ENCODE measurements at places on chromosomes 1 and 21.

- DNase-seq: no peak
Observed at GRCh38 chr1:92551916-92552315, 65.2 kb upstream of the GFI1 start.

DNA sequence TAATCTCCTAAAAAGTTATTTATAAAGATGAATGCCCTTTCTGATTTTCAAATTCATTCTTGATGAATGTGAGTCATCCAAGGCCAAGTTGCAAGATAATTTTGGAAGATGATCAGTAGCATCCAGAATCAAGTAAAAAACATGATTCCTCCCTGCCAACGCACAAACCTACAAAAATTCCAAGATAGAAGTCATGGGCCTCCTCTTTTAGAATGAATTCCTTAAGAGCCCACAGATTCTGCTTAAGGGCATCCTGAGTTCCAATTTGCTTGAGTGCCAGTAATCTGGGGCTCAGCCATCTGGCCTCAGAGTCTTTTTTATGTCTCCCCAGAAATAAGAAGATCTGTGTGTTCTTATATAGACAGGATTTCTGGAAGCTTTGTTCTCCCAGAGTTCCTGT, 23.2 kb upstream of the SPATA6 start:
- no peak for DNase-seq

DNA sequence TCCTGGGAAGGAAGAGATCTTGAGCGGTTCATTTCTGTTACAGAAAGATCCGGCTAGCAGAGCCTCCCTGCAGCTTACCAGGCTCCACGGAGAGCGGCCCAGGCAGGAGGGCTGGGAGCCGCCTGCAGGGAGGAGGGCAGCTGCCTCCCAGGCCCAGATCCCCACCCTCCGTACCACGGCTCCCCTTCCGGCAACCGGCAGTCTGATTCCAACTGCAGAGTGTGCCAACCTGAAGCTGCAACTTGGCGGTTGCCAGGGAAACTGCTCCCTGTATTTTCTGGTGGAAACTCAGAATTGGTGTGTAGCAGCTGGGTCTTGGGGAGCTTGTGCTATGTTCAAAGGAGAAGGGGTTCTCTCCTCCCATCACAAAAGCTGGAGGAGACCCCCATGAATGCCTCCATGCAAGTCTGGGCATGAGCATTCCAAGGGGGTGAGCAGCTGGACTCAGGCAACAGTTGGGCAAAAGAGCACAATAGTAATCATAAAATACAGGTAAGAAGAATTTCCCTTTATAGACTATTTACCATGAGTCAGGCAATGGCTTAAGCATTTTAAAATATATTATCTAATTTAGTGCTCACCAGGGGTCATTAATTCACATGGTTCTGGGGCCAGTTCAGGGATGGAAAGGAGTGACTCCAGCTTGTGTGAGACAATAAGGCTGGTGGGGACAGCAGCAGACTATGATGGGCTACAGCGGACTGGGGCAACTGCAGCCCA, 46.1 kb upstream of the KAZN start:
- DNase-seq: no peak

GRCh38 chr21:28336314-28336713, 656.4 kb downstream of the LTN1 start:
- no peak for DNase-seq

DNA sequence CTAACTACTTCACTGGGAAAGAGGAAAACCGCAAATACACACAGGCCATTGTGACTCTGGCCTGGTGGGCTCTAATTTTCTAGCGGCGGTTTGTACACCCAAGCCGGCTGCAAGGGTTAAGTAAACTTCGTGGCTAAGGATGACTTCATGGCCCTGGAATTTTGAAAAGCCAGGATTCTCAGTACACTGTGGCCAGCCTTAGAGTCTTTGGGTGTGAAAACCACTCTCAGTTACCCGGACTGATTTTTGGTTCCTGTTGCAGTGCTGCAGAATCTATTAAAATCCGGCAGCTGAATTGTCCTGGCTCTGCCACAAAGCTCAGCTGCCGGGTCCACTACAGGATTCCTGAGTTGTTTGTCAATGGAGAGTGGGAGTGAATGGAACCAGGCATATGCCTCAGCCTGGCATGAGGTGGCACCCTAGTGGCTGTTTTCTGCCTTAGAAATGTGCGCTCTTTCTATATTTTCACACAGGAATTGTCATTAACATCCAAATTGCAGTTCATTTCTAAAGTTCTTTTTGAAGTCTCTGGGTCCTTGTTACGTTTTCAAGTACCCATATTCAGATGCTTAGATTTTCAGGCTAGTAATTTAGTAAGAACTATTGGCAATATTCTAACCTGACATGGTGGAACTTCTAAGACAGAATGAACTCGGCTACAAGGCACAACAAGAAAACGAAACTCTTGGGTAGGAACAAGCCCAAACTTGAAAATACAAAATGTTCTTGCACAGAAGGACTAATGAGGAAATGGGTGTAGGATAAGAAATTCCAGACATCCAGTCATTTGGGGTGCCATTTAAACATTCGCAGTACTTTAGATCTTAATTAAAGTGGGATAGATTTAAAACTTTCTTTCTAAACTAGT, 255.9 kb downstream of the NFIA start:
- DNase-seq: peak; percentile 63

GRCh38 chr1:182145441-182145840, 83.9 kb upstream of the ZNF648 start:
- no peak for DNase-seq

- no peak for DNase-seq
Observed at GRCh38 chr1:214899908-214900460, 182.6 kb upstream of the KCNK2 start.

DNA sequence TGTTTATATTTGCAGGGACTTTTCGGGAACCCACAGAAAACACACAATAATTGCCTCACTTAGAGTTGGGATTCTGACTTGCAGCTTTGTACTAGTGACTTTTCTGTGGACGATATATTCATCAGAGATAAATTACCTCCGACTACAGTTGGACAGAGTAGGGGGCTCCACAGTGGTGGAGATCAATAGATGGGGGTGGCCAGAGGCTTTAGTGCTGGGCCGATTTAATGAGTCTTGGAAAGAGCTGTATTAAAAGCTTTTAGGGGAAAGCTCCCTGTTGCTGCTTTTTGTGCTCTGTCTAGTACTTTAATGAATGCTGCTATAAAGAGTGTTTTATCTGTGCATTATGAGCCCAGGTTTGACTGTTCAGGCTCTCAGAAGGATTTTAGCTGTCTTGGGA, 359.2 kb upstream of the DPYD start:
- DNase-seq: no peak

DNA sequence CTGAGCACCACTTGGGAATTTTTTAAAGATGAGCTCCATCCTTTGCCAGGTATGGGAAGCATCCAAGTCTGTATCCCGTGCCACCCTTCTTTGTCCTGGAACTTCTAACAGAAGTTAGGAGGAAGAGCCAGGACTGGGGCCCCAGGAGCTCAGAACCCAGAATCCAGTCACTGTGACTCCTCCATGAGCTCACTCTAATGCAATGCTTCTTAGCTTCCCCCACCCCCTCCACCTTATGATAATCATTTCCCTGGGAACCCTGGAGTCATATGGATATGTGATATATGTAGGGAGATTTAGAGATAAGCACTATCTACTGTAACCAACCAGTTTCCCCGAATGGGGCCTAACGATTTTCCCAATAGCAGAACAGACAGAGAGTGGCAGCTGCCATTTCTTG, 758 bp upstream of the SPRR5 start:
- DNase-seq: no peak

GRCh38 chr1:38289034-38289433, 242.4 kb upstream of the POU3F1 start:
- DNase-seq: no peak

DNA sequence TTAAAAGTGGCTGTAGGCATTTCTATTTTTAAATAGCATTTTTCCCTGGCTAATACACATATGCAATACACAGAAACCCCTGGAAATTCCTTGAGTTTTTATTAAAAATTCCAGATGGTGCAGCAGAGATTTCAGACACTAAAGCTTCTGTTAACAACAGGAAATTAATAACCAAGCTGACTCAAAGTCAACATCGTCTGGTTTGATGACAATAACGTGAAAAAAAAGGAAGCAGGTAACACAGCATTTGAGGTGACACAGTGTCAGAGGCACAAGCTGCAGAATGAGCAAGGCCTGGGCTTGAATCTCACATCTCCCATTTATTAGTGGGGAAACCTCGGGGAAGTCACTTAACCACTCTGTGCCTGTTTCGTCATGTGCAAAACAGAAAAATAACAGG, 64.6 kb upstream of the GJB5 start:
- DNase-seq: no peak

DNA sequence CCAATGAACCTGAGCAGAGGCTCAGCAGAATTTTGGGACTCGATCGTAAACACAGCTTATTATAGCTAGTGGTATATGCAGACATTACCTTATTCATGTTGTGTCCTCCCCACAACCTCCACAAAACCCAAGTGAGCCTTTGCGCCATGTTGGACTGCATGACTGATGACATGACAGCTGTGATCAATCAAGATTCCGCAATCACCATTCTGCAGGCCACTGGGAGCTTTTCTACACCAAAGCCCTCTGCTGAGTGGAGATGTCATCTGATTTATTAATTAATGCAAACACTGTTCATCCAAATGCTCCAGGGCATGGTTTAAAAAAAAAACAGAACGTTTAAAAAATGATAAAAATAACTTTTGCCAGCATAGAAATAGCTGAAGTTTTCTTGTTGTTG, 7.9 kb upstream of the SRP9 start:
- DNase-seq: no peak

GRCh38 chr1:212186427-212187207, 98.6 kb upstream of the PPP2R5A start:
- no peak for DNase-seq

GRCh38 chr1:175572932-175573868, 170.2 kb downstream of the TNR start:
- peak; percentile 79 for DNase-seq

DNA sequence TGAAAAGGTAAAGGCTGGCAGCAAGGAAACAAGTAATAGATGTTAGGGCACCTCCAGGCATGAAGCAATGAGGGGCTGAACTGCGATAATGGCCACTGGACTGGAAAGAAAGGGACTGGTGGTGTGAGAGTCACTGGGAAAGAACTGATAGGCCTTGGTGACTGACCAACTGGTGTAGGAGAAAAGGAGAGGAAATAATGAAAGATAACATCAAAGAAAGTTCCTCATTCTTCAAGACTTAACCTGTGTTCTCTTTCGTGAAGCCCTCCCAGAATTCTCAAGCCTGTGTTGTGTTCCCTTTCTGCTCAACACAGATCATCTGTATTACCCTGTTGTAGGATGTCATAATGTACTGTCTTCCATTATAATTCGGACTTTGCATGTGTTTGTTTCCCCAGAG, 20.9 kb upstream of the SNX27 start:
- no peak for DNase-seq

DNA sequence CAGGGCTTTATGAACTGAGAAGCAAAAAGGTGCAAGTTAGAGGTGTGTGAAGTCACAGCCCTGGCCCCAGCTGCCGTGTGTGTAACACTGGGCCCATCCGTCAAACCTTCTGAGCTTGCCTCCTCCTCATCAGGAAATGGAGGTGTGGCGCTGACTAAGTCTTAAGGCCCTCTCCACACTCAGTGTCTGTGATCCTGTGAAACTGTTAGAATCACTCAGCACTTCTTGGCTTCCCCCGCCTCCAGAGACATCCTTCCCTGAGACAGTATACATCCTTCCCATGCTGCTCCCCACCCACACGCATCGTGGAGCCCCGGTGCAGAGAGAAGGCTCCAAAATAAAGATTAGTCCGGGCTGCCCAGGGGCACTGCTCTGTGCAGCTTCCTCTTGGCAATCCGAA, 33.3 kb downstream of the LRP8 start:
- DNase-seq: no peak

DNA sequence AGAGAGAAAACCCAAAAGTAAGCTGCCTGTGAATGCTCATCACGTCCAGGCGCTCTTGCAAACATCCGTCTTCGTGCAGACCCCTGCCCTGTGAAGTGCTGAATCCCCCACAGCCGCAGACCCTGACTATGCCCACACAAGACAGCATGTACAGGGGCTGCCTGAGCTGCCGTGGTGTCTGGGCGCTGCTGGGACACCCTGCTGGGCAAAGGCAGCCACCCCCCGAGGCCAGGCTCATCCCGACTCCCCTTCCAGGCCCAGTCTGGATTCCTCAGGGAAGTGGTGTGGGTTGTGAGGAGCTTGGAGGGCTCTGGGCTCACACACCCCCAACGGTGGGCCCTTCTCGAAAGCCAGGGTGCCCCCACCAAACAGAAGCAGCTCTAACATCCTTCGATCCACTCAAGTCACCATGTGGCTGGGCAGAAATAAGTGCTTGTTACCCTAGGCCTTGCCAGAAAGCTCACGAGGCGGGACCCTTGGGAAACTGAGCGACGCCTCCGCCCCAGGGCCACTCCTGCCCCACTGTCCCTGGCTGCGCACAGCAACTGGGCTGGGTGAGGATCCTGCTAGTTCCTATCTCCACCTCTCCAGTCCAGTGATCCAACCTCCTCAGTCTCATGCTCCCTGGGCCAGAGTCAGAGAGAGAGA, 4.8 kb upstream of the WNT9A start:
- DNase-seq: no peak

- DNase-seq: no peak
Observed at GRCh38 chr1:206110820-206111219, 6.4 kb downstream of the AVPR1B start.

- DNase-seq: peak; percentile 16
Observed at GRCh38 chr1:242477944-242478343, 46.6 kb downstream of the PLD5 start.

DNA sequence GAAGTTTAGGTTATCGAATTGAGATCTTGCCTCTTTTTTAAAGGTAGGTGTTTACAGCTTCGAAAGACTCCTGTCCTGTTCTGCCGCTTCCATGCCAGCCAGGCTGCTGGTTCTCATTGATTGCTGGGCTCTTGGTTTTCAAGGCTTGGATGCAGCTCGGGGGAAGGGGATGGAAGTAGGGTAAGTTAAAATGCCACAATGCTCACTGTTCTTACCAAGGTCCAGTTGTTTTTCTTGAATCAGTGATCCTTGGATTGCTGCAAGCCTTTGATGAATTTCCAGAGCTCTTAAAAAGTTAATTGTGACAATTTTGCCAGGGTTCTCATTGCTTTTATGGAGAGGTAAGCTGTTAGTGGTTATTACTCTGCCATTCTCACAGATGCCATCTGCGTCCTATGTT, 74.9 kb downstream of the PCBP3 start:
- DNase-seq: no peak

- peak; percentile 69 for DNase-seq
Observed at GRCh38 chr1:59926381-59927123, at the start of gene CYP2J2. Gene CYP2J2 (minus strand): TSS chr1:59926773. CDS start chr1:59926746, 27 bp downstream.
